ENCODE measurements at places on chromosomes 1 and 21. TPM values are rescaled to one million over a fixed set of nuclear protein-coding genes. Genes with fewer than 3 reads are reported as not detected.

TDRD5 gene
- total RNA-seq = not detected

CYP4X1 gene
- total RNA-seq = not detected

IL22RA1 gene
- 32.8 TPM for total RNA-seq

SDC3 gene
- 0.42 TPM for total RNA-seq

RGS13 gene
- not detected for total RNA-seq

GRCh38 chr1:182765391-182765790 is 24.2 kb upstream of the NPL start:
- no peak for DNase-seq

Data from HT-29 (cell line).